ENCODE measurements at places on chromosomes 6 and 20. TPM values are rescaled to one million over a fixed set of nuclear protein-coding genes. Genes with fewer than 3 reads are reported as not detected.

GRCh38 chr20:38386004-38386403 lies 39.7 kb downstream of the LBP start:
- H3K27ac ChIP-seq = no peak overlapping the region
- H3K36me3 ChIP-seq = no peaks in the 10 kb centered on the region
- DNase-seq = no peak
- H3K27me3 ChIP-seq = peaks cover 26% of the 10 kb centered on the region
- H3K4me3 ChIP-seq = no peak overlapping the region

GRCh38 chr6:70099732-70100131 lies 203.2 kb downstream of the COL9A1 start:
- no peak overlapping the region for H3K27ac ChIP-seq
- H3K36me3 ChIP-seq = no peaks in the 10 kb centered on the region
- DNase-seq = no peak
- peaks cover 2% of the 10 kb centered on the region for H3K4me1 ChIP-seq
- H3K4me3 ChIP-seq = no peak overlapping the region

DNA sequence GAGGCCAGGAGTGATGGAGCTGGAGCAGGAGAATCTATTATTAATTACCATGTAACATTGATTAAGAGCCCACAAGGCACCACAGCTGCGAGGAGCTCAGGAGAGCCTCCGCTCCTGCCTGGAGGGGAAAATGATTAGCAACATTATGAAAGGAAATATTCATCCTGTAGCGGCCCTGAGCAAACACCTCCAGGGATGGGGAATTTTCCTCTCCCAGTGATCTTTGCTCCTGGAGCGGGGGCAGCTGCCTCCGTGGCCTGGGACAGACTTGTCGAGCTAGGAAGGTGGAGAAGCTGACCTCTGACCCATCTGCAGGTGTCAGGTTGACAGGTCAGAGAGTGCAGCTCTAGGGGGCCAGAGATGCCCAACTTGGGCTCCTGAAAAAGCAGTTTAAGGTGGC lies 40.1 kb upstream of the SIRPA start:
- no peak overlapping the region for H3K27ac ChIP-seq
- DNase-seq = no peak
- peaks cover 2% of the 10 kb centered on the region for H3K27me3 ChIP-seq
- H3K4me1 ChIP-seq = peaks cover 3% of the 10 kb centered on the region
- H3K4me3 ChIP-seq = no peak overlapping the region

GRCh38 chr20:38275815-38276550 lies 15.4 kb upstream of the KIAA1755 start:
- no peak overlapping the region for H3K4me3 ChIP-seq
- H3K27ac ChIP-seq = no peak overlapping the region

GRCh38 chr6:88810701-88811100 lies 152.7 kb downstream of the RNGTT start:
- H3K36me3 ChIP-seq = peaks cover 18% of the 10 kb centered on the region
- no peaks in the 10 kb centered on the region for H3K27me3 ChIP-seq
- H3K4me1 ChIP-seq = no peaks in the 10 kb centered on the region
- no peak overlapping the region for H3K27ac ChIP-seq
- DNase-seq = no peak

DNA sequence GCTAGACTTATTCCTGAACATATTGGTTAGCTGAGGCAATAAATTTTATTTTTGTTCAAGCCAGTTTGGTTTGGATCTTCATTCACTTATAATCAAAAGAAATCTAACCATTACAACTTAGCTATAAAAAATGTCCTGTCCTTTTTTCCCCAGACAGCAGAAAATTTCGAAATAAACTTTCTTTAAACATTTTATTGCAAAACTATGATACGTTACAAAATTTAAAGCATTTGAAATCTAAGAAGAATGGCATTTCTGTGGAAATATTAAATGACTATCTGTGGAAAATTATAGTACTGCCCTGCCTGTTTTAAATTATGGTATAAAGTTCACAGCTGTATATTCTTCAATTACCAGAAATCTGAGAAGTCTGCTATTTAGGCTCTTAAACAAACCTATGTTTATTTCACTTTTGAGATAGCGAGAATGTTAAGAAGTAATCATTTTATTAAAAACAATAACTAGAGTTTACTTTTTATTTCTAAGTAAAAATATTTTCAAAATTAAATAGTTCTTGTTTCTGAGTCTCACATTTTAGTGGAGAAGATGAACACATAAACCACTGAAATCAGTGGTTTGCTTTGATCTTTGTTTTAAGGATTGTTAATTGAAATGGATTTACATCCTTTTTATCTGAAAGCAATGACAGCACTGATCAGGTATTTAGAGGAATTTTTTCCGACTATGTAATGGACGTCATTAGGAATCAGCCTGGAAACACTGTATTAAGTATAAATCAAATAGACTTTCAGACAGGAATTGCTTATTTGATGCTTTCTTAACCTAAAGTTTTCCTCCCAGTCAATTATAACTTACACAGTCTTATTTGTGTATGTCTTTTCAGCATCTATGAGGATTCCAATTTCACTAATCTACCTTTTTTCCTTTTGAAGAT lies 553.7 kb downstream of the COL12A1 start:
- no peak overlapping the region for H3K4me3 ChIP-seq
- H3K36me3 ChIP-seq = no peaks in the 10 kb centered on the region
- peaks cover 2% of the 10 kb centered on the region for H3K27me3 ChIP-seq
- no peak for DNase-seq
- peaks cover 10% of the 10 kb centered on the region for H3K4me1 ChIP-seq

GRCh38 chr20:59346061-59346460 lies 45.6 kb downstream of the EDN3 start:
- peaks cover 35% of the 10 kb centered on the region for H3K27me3 ChIP-seq
- DNase-seq = no peak
- no peaks in the 10 kb centered on the region for H3K36me3 ChIP-seq
- peaks cover 8% of the 10 kb centered on the region for H3K4me1 ChIP-seq

GRCh38 chr20:51926670-51927305 lies 124.5 kb upstream of the SALL4 start:
- H3K36me3 ChIP-seq = no peaks in the 10 kb centered on the region
- H3K4me1 ChIP-seq = peaks cover 14% of the 10 kb centered on the region
- H3K4me3 ChIP-seq = no peak overlapping the region
- DNase-seq = no peak
- H3K27me3 ChIP-seq = no peaks in the 10 kb centered on the region

The DNMT3B gene
- total RNA-seq = 7.5 TPM

The PTCHD4 gene
- 8.5 TPM for total RNA-seq

Measured in mesothelial cell of epicardium (in vitro differentiated cells).